ENCODE measurements at places on chromosomes 5 and 9. TPM values are rescaled to one million over a fixed set of nuclear protein-coding genes. Genes with fewer than 3 reads are reported as not detected.

The COMMD10 gene
- total RNA-seq = 24.8 TPM

The MEIKIN gene
- total RNA-seq = not detected

GRCh38 chr5:169291877-169292276, 9.1 kb downstream of the SLIT3 start:
- no peak for DNase-seq
- no peak overlapping the region for H3K27ac ChIP-seq
- no peaks in the 10 kb centered on the region for H3K27me3 ChIP-seq
- no peak overlapping the region for H3K4me3 ChIP-seq
- no peaks in the 10 kb centered on the region for H3K4me1 ChIP-seq

GRCh38 chr9:131349881-131350563, 43.9 kb upstream of the PRRC2B start:
- peaks cover 5% of the 10 kb centered on the region for H3K4me1 ChIP-seq
- H3K27me3 ChIP-seq = no peaks in the 10 kb centered on the region
- no peaks in the 10 kb centered on the region for H3K36me3 ChIP-seq
- peak; percentile 87 for DNase-seq
- H3K4me3 ChIP-seq = no peak overlapping the region

DNA sequence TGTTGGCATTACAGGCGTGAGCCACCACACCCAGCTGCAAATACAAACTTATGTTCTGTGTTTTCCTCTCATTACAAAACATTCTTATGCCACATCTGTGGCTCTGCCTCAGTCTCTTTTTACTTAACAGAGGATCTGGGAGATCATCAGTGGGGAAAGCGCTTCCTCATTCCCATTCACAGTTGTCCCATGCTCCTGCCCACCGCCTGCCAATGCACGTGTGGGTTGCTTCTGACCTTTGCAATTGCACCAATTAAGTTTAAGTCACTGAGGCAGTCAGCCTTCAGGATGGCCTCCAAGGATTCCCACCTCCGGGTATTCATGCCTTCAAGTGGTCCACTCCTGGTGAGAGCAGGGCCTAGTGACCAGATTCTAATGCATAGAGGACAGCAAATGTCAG, 34.9 kb upstream of the EEIG1 start:
- H3K4me1 ChIP-seq = no peaks in the 10 kb centered on the region
- H3K36me3 ChIP-seq = no peaks in the 10 kb centered on the region
- H3K4me3 ChIP-seq = no peak overlapping the region
- no peak overlapping the region for H3K27ac ChIP-seq
- no peak for DNase-seq
- no peaks in the 10 kb centered on the region for H3K27me3 ChIP-seq

DNA sequence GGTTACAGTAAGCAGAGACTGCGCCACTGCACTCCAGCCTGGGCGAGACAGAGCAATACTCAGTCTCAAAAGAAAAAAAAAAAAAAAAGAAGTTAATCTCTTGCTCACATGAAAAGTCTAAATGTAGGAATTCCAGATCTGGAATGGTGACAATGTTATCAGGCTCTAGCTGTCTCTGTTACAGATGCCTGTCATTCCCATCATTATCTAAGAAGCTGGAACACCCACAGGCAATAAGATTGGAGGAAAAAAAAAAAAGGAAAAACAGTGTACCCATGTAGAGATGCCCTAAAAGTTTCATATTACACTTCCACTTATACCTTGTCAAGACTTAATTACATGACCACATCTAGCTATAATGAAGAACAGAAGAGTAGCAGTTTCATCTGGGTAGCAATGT, 38.2 kb downstream of the PTBP3 start:
- no peaks in the 10 kb centered on the region for H3K36me3 ChIP-seq
- H3K4me1 ChIP-seq = no peaks in the 10 kb centered on the region
- no peak for DNase-seq
- H3K27me3 ChIP-seq = no peaks in the 10 kb centered on the region
- H3K4me3 ChIP-seq = no peak overlapping the region
- no peak overlapping the region for H3K27ac ChIP-seq

GRCh38 chr5:134019636-134020035, 14.9 kb upstream of the VDAC1 start:
- no peaks in the 10 kb centered on the region for H3K36me3 ChIP-seq
- H3K4me3 ChIP-seq = no peak overlapping the region
- no peak for DNase-seq

The FREM1 gene
- total RNA-seq = 1.5 TPM

- H3K27me3 ChIP-seq = no peaks in the 10 kb centered on the region
- H3K36me3 ChIP-seq = no peaks in the 10 kb centered on the region
- H3K27ac ChIP-seq = no peak overlapping the region
Measured at GRCh38 chr5:57280853-57281252, 107.0 kb downstream of the GPBP1 start.

The KIF4B gene
- not detected for total RNA-seq

GRCh38 chr5:180670586-180671359, 21.4 kb upstream of the FLT4 start:
- no peak overlapping the region for H3K27ac ChIP-seq
- no peak overlapping the region for H3K4me3 ChIP-seq
- peak; percentile 28 for DNase-seq
- no peaks in the 10 kb centered on the region for H3K4me1 ChIP-seq

The SECISBP2 gene
- total RNA-seq = 42.2 TPM

- no peak for DNase-seq
- peaks cover 6% of the 10 kb centered on the region for H3K36me3 ChIP-seq
Measured at GRCh38 chr5:69364850-69365249, 4.5 kb downstream of the AK6 start.

DNA sequence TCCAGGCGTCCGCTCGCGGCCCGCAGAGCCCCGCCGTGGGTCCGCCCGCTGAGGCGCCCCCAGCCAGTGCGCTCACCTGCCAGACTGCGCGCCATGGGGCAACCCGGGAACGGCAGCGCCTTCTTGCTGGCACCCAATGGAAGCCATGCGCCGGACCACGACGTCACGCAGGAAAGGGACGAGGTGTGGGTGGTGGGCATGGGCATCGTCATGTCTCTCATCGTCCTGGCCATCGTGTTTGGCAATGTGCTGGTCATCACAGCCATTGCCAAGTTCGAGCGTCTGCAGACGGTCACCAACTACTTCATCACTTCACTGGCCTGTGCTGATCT, 294 bp downstream of the ADRB2 start:
- no peaks in the 10 kb centered on the region for H3K36me3 ChIP-seq
- no peaks in the 10 kb centered on the region for H3K27me3 ChIP-seq
- DNase-seq = no peak
- no peaks in the 10 kb centered on the region for H3K4me1 ChIP-seq
- peak overlapping the region; percentile 43 for H3K4me3 ChIP-seq
- H3K27ac ChIP-seq = peak overlapping the region; percentile 70

The DMRT2 gene
- 8.7 TPM for total RNA-seq

DNA sequence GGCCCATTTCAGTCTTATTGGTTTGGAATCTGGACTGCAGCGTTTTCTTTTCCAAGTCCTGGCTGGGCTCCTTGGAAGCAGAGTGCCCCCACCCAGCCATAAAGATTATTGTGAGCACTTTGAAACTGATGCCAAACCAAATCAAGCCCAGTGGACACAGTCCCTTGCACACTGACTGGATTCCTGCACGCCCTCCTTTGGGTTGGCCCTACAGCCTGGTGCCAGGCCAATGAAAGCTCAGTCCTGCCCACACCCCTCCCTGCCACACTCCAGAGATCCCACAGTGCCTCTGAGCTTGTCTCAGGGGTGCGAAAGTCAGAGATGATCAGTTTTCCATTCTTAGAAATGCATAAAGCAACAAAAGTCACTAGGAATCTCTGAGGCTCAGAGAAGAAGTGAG, 181.9 kb downstream of the CETN3 start:
- H3K27ac ChIP-seq = peak overlapping the region; percentile 58
- peaks cover 3% of the 10 kb centered on the region for H3K4me1 ChIP-seq
- H3K36me3 ChIP-seq = no peaks in the 10 kb centered on the region
- H3K4me3 ChIP-seq = no peak overlapping the region
- DNase-seq = peak; percentile 85

DNA sequence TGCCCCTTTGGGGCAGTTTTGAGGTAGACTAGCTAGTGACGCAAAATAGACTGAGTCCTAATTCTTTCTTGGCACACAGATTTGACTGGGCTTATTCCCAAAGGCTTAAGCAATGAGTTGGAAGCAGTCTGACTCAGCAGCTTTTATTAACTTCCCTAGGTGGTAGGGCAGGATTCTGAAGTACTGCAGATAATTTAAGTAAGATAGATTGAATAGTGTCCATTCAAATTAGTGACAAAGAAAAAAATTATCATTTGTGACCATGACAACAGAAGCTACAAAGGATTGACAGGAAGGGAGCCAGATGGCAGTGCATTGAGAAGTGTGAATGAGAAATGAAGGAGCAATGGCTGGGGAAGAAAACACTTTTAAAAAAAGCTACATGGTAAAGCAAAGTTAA, 649.4 kb downstream of the CDH9 start:
- no peaks in the 10 kb centered on the region for H3K4me1 ChIP-seq
- H3K4me3 ChIP-seq = no peak overlapping the region
- no peak overlapping the region for H3K27ac ChIP-seq
- H3K27me3 ChIP-seq = no peaks in the 10 kb centered on the region
- H3K36me3 ChIP-seq = no peaks in the 10 kb centered on the region
- no peak for DNase-seq

DNA sequence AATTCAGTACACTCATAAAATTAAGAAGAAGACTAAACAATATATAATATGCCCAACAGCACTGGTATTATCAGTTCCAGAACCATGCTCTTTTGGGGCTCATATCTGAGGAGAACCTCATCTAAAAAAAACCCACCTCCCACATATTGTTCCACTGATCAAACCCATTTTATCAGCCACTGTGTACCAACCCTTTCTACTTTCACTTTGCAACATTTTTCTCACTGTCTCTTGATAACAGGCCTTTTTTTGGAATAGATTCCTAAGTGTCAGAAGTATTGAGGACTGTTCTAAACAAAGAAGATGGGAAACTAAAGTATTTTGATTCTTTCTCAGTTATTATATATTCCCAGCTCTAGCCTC, 173.2 kb downstream of the GABRB2 start:
- H3K27ac ChIP-seq = no peak overlapping the region
- no peak overlapping the region for H3K4me3 ChIP-seq
- H3K27me3 ChIP-seq = no peaks in the 10 kb centered on the region
- no peak for DNase-seq
- no peaks in the 10 kb centered on the region for H3K36me3 ChIP-seq
- no peaks in the 10 kb centered on the region for H3K4me1 ChIP-seq

DNA sequence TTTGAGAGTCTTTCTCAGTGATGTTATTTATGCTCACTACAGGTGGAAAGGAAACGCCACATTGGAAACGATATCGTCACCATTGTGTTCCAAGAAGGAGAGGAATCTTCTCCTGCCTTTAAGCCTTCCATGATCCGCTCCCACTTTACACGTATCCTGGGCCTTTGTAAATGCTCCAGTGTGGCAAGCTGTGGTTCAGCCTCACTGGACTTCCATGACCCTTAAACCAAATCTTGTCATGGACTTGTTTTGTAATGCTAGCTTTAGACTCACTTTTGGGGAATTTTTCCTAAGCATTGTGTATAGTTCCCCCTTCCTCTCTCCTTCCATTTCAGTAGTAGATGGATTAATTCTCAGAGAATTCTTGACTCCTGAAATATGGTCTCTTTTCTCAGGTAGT, 60.9 kb upstream of the SLC2A8 start:
- H3K27ac ChIP-seq = peak overlapping the region; percentile 57
- H3K4me3 ChIP-seq = no peak overlapping the region
- no peaks in the 10 kb centered on the region for H3K36me3 ChIP-seq

The CFAP77 gene
- total RNA-seq = not detected

The IFNA2 gene
- not detected for total RNA-seq

DNA sequence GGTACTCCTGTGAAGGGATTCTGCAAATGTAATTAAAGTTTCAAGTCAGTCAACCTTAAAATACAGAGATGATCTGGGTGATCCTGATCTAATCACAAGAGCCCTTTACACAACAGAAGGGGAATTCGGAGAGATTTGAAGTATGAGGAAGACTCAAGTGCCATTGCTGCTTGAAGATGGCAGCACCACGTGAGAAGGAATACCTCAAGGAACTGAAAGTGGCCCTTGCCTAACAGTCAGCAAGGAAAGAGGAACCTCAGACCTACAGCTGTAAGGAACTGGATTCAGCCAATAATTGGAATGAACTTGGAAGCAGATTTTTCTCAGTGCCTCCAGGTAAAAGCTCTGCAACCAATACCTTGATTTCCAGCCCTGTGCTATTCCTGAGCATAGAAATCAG, 87.4 kb downstream of the THBS4 start:
- no peak overlapping the region for H3K27ac ChIP-seq
- no peak overlapping the region for H3K4me3 ChIP-seq
- H3K4me1 ChIP-seq = no peaks in the 10 kb centered on the region
- no peak for DNase-seq

The KCNT1 gene
- total RNA-seq = 0.08 TPM

The POU5F2 gene
- 0.37 TPM for total RNA-seq

The MELK gene
- 39.8 TPM for total RNA-seq

- H3K27ac ChIP-seq = no peak overlapping the region
- no peaks in the 10 kb centered on the region for H3K4me1 ChIP-seq
- no peak for DNase-seq
Measured at GRCh38 chr5:115487756-115488155, 56.8 kb downstream of the FEM1C start.

The FCHO2 gene
- 56.5 TPM for total RNA-seq

DNA sequence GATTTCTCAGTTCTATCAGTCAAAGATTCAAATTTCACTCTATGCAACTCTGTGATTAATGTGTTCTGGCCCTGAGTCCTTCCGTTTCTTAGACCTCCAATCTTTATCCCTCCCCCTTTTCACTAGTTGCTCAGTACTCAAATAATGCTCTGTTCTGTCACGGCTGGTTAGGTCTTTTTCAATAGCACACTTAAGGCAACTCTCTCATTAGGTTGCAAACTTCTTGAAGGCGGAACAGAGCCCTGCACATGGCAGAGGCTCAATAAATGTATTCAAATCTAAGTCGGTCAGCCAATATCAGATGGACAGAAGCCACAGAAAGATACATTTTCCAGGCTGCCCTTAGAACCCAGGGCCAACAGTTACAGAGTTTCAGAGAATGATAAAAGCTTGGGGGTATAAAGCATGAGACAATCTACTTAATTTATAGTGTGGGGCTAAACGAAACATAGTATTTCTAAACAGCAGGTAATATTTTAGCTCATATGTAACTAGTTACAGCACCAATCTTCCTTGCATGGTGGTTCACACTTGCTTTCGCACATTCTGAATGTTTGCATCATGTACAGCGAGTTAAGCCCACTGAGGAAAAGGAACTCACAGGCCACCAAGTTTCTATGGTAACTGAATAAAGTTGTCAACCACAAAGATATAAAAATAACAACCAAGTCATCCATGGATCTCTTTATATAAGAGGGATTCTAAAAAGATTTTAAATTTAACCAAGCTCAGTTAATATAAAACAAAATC, 67.1 kb upstream of the GOLPH3 start:
- no peak for DNase-seq
- peaks cover 4% of the 10 kb centered on the region for H3K36me3 ChIP-seq
- H3K27me3 ChIP-seq = no peaks in the 10 kb centered on the region
- no peak overlapping the region for H3K27ac ChIP-seq

The SLC6A7 gene
- 24.9 TPM for total RNA-seq
